Activated naive CD4-positive, alpha-beta T cell treated with anti-CD3 and anti-CD28 coated beads for 36 hours (primary cell): ENCODE measurements at places on chromosomes 7 and 10. TPM values are rescaled to one million over a fixed set of nuclear protein-coding genes. Genes with fewer than 3 reads are reported as not detected.

DNA sequence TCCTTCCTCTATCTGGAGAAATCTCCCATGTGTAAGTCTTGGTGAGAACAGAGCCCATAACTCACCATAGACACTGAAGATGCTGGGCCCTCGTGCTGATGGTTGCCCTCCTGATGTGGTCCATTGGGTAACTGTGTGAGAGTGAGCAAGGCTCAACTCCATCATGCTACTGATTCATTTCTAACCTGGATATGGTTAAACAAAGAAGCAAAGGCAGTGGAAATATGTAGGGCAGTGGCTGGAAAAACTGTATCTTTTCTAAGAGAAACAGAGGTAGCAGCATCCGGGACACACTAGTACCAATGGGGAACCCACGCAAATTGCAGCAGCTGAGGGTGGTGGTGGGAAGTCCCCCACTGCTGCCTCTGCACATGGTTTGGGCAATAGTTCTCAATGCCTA, 221.7 kb downstream of the KLF6 start:
- no peak overlapping the region for H3K27ac ChIP-seq
- H3K36me3 ChIP-seq = no peaks in the 10 kb centered on the region
- H3K4me3 ChIP-seq = no peak overlapping the region

GRCh38 chr10:57846307-57847065, 421.2 kb downstream of the IPMK start:
- H3K4me3 ChIP-seq = no peak overlapping the region
- H3K36me3 ChIP-seq = no peaks in the 10 kb centered on the region
- no peak overlapping the region for H3K27ac ChIP-seq
- H3K4me1 ChIP-seq = no peaks in the 10 kb centered on the region

MYPN gene
- total RNA-seq = not detected

DNA sequence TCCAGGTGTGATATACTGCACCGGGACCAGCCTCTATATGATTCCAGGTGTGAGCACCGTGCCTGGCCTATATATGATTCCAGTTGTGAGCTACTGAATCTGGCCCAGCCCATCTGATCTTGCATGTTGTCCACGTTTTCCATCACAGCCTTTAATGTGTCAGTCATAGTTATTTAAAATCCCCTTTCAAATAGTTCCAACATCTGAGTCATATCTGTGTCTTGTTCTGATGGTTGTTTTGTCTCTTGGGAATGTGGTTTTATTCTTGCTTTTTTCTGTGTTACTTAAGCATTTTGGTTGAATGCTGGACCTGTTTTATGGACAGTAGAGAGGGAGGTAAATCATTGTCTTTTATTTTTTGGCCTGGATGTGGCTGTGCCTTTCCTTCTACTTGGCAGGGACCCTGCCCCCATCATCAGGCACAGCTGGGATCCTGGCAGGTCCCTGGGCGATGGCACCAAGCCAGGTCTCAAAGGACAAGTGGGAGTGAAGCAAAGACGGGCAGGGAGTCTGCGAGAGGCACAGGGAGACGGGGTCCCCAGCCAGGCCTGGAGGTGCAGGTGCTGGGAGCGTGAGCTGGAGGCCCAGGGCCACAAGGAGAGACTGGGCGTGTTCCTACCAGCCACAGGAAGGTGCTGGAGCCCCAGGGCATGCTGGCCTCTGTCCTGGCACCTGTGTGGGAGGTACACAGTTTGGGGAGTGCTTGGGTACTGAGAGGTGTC, 94.7 kb downstream of the DYNC2I1 start:
- no peaks in the 10 kb centered on the region for H3K4me1 ChIP-seq
- no peak overlapping the region for H3K27ac ChIP-seq
- no peak overlapping the region for H3K4me3 ChIP-seq
- no peak for DNase-seq
- no peaks in the 10 kb centered on the region for H3K27me3 ChIP-seq
- peaks cover 37% of the 10 kb centered on the region for H3K36me3 ChIP-seq

DNA sequence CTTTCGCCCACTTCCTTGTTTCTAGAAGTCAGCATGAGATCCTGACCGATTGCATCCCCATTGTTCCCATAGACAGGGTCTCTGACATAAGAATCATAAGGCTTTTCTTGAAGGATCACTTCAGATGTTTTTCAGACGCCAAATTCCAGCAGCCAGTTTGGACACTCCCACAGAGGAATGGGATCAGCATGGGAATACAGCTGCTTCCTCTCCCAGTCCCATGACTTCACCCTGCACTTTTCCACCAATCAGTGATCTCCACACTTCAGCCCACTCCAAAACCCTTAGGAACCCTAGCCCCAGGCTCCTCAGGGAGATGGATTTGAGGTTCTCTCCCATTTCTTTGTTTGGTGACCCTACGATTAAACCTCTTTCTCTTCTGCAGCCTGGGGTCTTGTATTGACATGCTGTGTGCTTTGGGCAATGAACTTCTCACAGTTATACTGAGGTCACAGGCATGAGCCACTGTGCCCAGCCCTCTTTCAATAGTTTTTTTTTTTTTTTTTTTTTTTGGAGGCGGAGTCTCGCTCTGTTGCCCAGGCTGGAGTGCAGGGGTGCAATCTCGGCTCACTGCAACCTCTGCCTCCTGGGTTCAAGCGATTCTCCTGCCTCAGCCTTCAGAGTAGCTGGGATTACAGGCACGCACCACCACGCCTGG, 52.8 kb upstream of the CHST3 start:
- DNase-seq = no peak
- H3K27ac ChIP-seq = no peak overlapping the region
- no peak overlapping the region for H3K4me3 ChIP-seq
- peaks cover 2% of the 10 kb centered on the region for H3K4me1 ChIP-seq
- H3K27me3 ChIP-seq = no peaks in the 10 kb centered on the region

OPN1SW gene
- total RNA-seq = not detected
